NCI-H2107 (cell line): ENCODE measurements at places on chromosomes 16 and 17.

GRCh38 chr16:31036691-31037090, 3.3 kb downstream of the STX4 start:
- no peak for DNase-seq

- DNase-seq, result no peak
Measured at GRCh38 chr17:68533887-68534694, 21.9 kb downstream of the PRKAR1A start.

- DNase-seq, result no peak
Measured at GRCh38 chr16:57694725-57695679, at the start of gene DRC7. Gene DRC7, plus strand, starts transcription at chr16:57694806. Its CDS starts 3,144 bp downstream, at chr16:57697950.

DNA sequence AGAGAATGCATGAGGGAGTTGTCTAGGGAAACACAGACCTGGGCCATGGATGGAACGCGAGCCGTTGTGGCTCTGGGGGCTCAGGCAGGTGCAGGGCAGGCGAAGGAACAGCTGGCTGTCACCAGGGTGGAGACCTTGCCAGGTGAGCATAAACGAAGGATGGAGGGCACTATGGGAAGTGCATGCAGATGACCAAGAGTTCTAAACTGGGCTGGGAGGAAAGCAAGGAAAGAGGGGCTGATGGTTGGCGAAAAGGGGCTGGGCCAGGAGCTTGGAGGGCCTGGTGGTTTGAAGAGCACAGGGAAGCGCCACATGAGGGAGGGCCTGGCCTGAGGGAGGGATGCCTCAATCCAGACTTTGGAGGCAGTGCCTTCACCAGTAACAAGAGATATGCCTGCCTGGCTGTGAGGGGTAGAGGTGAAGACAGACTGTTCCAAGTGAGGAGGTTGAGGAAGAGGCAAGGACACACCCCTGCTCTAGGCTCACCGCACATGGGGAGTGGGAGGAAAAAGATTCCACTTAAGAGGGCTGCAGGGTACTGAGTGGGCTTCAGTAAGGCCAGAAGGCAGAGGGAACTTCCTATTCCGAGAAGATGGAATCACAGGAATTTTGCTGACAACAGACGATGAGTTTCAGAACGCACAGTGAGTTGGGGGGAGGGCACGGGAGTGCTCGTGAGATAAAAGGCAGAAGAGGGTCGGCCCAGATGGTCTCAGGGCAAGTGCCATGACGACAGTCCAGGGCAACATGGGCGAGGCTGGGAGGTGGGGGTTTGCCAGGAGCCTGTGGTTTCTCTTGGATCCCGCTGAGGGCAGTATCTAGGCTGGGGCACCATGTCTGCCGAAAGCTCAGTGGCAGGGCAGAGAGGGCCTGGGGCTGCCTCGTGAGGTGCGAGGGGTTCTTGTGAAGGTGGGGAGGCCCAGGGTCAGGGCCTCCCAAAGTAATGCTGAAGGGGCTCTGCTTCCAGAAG, 20.6 kb downstream of the B9D1 start:
- no peak for DNase-seq

DNA sequence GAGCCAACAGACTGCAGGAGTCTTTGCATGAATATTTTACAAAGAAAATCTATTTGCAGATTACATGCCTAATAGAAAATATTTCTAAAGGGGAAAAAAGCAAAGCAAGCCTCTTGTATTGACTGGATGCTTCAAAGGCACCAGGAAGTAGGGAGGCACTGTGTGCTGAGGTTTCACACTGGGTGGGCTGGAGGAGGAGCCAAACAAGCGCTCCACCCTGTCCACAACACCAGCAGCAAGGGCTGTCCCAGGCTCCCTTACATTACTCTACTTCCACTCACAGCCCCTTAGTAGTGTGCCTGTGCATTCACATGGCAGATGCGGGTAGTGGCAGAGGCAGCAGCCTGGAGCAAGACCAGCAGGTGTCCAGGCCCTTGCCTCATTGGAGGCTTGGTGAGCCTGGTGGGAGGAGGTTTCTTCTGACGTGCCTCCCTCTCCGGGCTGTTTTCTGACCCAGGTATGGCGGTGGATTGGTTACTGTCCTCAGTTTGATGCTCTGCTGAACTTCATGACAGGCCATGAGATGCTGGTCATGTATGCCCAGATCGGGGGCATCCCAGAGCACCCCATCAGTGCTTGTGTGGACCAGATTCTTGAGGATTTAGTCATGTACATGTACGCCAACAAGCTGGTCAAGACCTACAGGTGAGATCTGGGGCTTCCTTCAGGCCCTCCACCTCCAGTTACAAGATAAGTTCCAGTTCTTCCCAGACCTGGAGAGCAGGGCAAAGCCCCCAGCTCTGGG, 7.0 kb upstream of the CCNF start:
- DNase-seq, result no peak

DNA sequence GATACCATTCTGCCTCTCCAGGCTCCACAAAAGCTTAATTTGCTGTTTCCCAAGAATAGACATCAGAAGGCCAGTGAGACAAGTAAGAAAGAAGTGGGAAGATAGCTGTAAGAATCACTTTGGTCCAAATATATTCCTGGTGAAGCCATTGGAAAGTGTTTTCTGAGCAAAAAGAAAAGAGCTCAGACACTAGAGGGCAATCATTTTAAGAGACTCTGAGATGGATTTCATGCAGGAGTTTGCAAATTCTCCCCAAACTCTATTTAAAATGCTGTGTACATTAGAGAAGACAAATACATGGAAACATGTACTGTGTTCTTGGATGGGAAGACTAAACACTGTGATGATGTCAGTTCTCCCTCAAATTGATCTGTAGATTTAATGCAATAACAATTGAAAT, 8.0 kb upstream of the SLC6A2 start:
- no peak for DNase-seq

DNA sequence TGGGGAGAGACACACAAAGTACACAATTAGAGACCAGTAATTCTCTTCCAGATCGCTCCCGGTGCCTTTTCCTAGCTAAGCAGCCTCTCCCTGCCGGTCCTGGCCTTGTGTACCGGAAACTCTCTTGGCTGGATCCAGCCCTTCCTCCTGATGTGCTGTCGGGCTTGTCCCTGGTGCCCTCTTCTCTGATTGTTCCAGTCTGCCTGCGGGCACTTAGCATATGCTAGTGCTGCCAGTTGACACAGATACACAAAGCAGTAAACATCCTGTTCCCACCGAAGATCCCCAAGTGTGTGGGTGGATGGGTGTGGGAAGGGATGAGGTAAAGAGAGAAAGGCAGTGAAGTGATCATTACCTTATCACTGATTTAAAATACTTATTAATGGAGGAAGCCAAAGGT, 9.7 kb downstream of the HS3ST3B1 start:
- no peak for DNase-seq

GRCh38 chr17:45645330-45645729, 138.8 kb upstream of the CRHR1 start:
- no peak for DNase-seq

DNA sequence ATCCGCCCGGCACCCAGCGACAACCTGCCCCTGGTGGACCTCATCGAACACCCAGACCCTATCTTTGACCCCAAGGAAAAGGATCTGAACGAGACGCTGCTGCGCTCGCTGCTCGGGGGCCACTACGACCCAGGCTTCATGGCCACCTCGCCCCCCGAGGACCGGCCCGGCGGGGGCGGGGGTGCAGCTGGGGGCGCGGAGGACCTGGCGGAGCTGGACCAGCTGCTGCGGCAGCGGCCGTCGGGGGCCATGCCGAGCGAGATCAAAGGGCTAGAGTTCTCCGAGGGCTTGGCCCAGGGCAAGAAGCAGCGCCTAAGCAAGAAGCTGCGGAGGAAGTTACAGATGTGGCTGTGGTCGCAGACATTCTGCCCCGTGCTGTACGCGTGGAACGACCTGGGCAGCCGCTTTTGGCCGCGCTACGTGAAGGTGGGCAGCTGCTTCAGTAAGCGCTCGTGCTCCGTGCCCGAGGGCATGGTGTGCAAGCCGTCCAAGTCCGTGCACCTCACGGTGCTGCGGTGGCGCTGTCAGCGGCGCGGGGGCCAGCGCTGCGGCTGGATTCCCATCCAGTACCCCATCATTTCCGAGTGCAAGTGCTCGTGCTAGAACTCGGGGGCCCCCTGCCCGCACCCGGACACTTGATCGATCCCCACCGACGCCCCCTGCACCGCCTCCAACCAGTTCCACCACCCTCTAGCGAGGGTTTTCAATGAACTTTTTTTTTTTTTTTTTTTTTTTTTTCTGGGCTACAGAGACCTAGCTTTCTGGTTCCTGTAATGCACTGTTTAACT, 1.0 kb downstream of the NOG start:
- DNase-seq, result no peak

DNA sequence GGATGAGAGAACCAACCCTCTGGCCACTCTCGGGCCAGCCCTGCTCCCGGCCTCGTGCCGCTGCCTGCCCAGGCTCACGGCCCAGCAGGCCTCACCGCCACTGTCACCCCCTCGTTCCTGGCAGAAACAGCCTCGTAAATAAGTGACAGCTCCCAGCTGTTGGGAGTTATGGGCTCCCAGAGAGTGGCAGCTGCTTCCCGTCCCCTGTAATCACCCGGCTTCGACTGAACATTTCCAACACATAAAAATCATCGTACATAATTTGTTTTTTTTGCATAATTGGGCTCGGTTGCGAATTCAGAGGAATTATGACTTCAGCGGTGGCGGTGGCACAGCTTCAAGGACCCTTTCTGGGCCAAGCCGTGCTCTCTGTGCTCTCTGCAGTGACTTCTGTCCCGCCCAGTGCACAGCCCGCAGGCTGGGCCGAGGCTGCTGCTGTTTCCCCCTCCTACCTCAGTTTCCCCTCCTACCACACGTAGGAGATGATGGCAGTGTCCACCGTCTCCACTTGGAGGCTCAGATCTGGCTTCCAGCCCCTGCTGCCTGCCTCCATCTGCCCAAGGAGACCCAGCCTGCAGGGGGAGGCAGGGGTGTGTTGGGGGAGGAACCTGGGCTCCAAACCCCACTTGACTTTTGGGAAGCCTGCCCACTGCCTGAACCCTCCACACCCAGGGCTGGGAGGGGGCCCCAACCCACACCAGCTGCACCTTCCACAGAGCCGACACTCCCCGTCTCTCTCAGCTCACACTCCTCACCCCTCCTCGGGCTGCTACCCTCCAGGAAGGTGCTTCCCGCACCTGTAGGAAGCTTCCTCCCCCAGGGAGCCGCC, 84.9 kb downstream of the RTN4RL1 start:
- DNase-seq, result no peak

DNA sequence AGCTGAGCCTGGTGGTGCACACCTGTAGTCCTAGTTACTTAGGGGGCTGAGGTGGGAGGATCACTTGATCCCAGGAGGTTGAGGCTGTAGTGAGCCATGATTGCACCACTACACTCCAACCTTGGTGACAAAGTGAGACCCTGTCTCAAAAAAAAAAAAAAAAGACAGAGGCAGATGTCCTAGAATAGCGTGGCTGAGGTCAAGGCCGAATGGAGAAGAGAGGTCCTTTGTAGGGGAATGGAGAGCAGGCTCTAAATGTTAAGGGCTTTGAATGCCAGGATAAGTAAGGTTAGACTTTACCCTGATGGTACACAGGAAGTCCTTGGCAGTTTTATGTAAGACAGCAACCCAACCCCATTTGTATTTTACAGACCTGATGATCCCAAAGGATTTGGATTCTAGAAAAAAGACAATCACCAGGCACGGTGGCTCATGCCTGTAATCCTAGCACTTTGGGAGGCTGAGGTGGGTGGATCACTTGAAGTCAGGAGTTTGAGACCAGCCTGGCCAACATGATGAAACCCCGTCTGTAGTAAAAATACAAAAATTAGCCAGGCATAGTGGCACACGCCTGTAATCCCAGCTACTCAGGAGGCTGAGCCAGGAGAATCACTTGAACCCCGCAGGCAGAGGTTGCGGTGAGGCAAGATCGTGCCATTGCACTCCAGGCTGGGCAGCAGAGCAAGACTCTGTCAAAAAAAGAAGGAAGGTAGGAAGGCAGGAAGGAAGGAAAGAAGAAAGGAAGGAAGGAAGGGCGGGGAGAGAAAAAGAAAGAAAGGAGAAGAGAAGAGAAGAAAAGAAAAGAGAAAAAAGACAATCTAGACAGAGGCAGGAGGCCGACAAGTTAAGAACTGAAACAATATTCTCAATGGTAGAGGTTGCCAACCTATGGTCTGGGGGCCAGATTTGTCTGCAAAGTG, 2.1 kb upstream of the SBK1 start:
- no peak for DNase-seq

GRCh38 chr17:48527547-48527932, 3.3 kb downstream of the HOXB1 start:
- DNase-seq, result no peak

DNA sequence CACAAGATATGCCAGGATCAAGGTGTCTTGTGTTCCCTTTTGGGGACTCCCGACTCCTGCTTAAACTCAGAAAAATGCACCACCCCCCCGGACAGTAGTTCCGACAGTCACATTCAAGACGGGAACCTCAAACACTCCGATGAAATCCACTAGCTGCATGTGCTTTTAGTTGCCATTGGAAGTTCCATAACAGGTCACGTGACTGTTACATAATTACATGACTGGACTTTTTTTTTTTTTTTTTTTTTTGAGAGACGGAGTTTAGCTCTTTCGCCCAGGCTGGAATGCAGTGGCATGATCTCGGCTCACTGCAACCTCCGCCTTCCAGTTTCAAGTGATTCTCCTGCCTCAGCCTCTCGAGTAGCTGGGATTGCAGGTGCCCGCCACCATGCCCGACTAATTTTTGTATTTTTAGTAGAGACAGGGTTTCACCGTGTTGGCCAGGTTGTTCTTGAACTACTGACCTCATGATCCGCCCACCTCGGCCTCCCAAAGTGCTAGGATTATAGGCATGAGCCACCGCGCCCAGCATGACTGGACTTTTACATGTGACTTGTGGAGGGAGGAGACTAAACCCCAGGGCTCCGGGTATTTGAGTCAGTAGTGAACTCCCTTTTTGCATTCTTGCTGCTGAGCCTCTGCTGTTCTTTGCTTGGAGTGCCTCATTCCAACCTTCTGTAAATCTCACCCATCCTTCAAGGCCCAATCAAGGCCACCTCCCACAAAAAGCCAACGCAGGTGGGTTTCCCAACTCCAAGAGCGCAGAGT, 1.6 kb downstream of the SIRT7 start:
- DNase-seq, result no peak

GRCh38 chr17:66637491-66637890, 197.4 kb upstream of the CACNG5 start:
- no peak for DNase-seq

- no peak for DNase-seq
Measured at GRCh38 chr17:66459811-66460270, 157.4 kb downstream of the PRKCA start.

DNA sequence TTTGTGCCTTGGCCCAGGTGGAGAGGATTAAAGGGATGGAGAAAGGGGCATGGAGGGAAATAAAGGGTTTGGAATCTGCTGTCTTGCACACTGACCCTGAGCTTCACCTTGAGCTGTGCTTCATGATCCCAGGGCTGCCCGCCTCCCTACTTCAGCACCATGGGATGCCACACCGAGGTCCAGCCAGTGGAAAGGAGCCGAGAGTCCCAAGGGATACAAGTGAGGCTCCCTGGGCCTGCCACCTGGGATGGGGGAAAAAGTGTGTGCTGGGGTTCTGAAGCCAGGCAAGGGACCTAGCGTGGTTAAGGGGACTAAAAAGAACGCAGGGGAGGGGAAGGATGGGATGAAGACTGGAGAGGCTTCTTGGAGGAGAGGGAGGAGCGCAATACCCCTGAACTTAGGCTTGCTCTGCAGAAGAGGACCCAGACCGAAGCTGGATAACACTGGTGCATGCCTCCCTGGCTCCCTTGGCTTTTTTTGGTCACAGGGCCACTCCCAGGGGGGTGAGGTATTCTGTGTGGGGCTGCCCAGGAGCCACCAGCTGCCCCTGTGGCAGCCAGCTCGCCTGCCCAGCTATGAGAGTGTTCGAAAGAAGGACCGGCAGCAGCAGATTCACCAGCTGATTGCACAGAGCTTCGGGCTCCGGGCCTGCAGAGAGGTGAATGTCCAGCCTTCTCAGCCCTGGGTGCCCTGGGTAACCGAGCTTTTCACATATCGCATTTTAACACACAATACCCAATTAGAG, 7.2 kb downstream of the MRPL27 start:
- no peak for DNase-seq
